ENCODE measurements at places on chromosomes 13 and 19.

DNA sequence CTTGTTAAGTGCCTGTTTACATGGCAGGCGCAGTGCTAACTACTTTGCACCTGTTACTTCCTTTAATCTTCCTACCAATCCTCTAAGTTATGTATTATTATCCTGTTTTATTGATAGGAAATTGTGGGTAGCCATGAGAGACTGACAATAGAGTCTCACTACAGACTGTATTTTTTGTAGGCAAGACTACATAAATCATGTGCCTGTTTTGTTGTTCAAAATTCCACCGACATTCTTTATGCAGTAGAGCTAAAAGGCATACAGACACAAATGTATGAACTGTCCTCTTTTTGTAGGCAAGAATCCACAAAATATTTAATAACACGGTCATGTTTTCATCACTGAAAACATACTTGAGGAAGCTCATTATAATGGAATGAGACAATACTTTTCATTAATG lies 205.5 kb downstream of the NALCN start:
- DNase-seq: no peak

DNA sequence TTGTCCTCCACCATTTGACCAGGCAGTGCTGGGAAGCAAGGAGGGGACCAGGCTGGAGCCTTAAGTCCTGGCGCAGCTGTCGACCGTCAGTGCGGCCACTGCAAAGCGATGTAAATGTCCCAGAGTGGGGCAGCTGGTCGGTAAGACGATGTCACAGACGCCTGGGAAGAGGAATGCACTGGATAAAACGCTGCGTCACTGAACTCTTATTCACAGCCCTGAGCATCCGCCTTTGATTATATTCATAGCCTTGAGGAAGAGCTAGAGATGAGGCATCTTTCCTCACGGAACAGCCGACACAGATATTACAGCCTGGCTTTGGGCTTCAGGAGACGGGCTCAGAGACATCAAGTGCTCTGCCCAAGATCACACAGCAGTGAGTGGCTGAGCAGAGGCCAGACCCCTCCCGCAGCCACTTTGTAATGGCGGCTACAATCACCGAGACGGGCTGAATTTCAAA lies 17.6 kb upstream of the TUBGCP3 start:
- no peak for DNase-seq

DNA sequence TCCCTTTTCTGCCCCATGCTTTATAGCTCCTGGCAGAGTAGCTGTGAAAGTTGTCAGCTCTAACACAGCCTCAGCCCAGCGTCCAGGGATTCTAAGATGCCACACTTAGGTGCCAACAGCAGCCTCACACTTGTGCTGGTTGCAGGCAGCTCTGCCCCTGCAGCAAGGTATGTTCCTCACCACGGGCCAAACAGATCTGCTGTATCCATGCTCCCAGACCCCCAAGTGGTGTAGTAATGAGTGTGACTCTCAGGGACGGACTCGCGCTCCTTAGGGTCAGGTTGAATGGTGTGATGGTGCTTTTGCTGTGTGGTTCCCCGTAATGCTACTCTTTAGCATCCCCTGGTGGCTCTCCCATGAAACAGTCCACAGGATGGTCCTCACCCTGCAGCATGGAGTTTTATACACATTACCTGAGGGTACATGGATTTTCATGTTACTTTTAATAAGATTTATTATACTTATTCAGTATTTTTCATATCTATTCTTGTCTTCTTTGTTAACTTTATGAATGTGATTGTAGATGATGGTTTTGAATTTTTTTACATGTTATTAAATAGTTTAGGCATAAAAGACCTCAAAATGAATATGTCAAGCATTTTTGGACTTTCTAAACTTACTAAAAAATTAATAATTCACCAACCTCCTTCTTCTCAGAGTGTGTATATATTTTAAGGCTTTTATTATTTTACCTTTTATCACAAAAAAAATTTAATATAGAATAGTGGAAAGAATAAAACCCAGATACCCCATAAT lies 232.5 kb downstream of the SLC7A1 start:
- peak; percentile 21 for DNase-seq

- no peak for DNase-seq
Observed at GRCh38 chr13:45823583-45823982, 28.0 kb downstream of the SIAH3 start.

DNA sequence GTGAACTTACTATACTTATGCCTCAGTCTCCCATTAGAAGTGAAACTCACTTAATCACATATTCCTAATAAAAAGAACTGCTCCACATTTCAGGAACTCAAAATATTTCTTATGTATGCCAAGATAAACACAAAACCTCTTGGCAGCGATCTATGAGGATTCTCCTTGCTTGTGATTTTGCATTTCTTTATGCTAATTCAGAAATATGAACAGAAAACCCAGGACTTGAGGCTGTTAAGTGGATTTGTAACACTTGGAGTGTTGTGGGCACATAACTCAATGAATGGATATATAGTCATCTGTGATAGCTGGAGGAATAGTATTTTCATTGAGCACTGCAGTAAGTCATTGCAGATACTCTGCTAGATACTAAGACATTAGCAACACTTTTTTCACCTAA lies 5.6 kb upstream of the KATNAL1 start:
- DNase-seq: no peak

GRCh38 chr13:48319531-48320398 lies 16.2 kb downstream of the RB1 start:
- DNase-seq: no peak

DNA sequence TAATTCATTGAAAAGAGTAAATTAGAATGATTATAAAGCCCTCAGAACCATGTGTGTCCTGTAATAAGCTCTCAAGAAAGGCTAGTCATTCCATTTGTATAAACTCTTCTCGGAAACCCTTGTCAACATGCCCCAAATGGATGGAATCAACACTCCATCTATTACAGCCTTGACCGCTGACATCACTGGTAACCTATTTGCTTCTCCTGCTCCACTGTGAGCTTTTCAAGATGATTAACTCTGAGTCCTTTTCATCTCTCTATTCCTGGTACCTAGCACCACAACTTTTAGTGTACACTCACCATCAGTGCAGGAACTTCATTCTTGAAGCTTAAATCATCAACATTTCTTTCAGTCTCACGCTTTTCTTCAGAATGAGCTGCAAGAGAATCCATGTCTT lies 612.0 kb downstream of the DCT start:
- DNase-seq: no peak
